CD4-positive, alpha-beta T cell treated with Interleukin-15 for 4 hours (primary cell): ENCODE measurements at places on chromosomes 4 and X.

GRCh38 chr4:163482190-163482589, 8.6 kb upstream of the TKTL2 start:
- DNase-seq = no peak

DNA sequence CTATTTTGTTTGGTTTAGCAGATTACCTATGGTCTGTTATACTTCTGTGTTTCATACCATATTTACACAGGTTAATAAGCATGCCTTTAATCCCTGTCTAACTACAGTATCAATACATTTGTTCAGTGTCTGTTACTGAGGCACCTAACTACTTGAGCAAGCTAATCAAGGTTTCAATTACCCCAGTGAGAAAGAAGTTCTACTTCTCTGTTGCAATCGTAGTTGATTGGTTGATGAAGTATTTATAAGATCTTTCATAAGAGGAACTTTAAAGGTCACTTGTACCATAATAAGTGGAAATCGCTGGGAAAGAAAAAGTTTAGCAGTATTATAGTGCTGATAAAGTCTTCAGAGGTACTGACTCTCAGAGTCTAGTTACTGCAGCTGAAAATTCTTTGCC, 490.6 kb downstream of the RPA4 start:
- no peak for DNase-seq

DNA sequence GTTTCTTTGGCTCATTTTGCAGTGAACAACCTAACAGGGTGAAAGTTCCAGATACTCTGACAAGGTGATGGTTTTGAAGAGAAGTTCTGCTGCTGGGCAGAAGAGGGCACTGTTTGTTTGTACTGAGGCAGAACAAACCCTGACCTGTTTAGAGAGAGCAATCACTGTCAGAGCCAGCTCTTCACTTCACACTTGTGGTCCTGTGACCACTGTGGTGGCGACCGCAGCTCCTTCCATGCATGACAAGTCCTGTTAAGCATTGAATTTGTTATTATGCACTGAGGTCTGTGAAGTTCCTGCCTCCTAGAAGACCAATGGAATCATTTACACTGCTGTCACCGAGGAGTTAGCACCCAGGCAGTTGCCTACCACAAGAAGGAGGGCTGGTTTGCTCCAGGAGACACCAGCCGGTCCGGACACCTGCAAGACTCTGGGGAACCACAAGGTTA, 86.6 kb downstream of the ZNF330 start:
- peak; percentile 52 for DNase-seq

DNA sequence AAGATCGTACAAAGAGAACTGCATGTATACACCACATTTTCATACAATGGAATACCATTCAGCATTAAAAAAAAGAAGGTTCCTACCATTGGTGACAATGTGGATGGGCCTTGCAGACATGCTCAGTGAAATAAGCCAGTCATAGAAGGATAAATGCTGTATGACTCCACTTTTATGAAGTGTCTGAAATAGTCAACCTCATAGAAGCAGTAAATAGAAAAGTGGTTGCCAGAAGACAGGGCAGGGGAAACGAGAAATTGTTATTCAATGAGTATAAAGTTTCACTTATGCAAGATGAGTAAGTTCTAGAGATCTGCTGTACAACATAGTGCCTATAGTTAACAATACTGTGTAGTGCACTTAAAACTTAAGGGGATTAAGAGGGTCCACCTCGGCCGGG, 257.5 kb upstream of the FTHL17 start:
- DNase-seq = no peak

DNA sequence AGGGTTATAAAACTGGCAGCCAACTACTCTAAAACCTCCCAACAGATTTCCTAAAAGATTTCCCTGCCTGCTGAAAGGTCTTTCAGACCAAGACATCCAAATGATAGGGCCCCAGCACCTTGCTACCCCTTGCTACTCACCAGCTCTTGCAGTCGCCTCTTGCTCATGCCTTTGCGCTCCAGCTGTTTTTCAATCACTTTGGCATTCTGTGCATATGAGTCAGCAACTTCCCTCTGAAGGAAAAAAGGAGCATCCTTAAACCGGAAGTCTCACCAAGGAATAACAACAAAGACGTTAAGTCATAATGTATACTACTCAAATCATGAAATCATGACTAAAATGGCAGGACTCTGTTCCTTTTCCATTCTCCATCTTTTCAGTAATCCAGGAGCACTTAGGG, 24.0 kb downstream of the STEEP1 start:
- DNase-seq = no peak

DNA sequence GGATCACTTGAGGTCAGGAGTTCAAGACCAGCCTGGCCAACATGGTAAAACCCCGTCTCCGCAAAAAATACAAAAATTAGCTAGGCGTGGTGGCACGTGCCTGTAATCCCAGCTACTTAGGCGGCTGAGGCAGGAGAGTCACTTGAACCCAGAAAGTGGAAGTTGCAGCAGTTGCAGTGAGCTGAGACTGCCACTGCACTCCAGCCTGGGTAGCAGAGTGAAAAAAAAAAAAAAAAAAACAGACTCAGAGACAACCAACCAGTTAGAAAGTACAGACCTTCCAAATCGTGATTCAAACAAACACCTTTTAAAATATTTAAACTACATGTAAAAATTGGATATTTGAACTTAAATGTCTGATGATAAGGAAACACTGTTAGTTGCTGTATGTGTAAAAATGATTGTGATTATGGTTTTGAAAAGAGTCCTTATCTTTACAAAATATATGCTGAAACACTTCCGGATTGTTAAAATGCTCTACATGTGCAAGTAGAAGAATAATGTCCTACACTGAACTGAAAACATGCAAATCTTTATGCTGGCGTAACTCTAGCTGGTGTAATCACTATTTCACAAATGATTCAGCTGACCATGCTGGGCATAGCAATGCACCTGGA, 37.8 kb downstream of the SH3KBP1 start:
- DNase-seq = no peak

DNA sequence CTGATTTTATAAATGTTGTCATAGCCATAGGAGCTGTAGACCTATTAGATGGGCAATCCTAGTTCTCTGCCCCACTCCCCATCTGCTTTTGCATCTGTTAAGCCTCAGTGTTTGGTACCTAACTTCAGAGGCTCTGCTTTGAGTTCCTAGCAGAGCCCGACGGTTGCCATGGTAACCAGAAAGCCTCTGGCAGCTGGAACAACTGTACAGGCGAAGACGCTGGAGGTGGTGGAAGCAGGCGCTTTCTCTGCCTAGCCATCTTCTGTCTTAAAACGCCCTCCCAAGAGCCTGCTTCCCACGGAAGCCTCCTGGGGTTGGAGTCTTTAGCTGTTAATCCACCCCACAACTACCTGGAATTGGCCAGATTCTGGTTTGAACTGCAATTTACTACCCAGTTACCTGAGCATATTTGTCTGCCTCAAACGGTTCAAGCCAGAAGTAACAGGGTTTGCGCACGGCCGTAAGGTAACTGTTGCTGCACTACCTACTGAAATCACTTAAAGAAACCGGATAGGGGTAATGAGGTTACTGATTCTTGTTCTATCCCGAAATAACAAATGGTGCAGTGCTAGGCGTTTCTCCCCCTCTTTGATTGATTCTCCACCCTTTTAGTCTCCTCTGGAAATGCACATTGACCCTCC, 1.0 kb upstream of the GABRG1 start:
- DNase-seq = no peak

DNA sequence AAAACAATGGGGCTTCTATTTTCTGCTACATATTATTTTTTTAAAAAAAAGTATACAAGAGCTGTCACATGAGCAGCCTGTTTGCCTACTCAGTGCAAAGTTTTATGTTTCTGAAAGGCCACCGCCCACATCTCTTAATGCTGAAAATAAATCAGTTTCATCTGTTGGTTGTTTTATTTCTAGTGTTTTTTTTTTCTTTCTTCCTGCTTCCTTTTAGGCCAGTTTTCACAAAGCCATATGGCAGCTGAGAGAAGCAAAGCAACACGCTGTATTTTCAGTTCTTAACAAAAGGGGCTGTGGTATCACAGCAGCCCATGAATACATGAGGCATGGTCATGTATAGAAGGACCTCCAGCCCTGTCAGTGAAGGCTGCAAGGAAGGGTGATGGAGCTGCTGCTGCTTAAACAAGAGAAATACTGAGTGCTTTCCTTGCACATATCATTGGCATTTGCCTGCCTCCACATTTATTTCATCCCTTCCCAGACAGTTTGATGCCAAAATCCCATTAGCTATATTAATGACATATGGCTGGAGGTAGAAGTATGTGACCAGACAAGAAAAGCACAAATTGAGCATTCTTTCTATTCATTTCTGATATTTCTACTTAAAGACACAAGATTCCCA, 172.5 kb downstream of the PCDH18 start:
- DNase-seq = no peak

DNA sequence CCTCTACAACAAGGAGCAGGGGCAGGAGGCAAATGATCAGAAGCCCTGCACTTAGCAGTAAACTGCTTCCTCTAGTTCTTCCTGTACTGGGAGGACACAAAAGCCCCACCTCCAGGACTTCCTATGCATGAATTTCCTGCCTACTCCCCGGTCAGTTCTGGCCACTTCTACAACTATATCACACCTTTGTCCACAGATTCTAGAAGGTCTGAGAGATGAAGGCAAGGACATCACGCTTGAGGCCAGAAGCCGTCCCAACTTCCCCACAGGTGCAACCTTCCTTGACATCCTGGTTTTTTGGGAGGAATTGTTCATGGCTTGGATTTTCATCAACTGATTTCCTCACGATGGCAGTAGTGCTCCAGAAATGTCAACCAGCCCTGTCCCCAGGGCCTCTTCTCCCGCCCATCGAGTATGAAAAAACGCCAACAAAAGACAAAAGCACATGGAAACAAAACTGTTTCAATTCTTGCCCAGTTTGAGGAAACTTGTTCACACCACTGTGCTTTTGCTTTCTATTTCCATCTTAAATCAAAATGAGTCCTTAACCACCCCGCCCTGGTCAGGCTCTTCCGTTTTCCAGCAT, 206.5 kb upstream of the STK26 start:
- DNase-seq = peak; percentile 84

- DNase-seq = no peak
Observed at GRCh38 chrX:133005042-133005441, 46.6 kb upstream of the HS6ST2 start.

DNA sequence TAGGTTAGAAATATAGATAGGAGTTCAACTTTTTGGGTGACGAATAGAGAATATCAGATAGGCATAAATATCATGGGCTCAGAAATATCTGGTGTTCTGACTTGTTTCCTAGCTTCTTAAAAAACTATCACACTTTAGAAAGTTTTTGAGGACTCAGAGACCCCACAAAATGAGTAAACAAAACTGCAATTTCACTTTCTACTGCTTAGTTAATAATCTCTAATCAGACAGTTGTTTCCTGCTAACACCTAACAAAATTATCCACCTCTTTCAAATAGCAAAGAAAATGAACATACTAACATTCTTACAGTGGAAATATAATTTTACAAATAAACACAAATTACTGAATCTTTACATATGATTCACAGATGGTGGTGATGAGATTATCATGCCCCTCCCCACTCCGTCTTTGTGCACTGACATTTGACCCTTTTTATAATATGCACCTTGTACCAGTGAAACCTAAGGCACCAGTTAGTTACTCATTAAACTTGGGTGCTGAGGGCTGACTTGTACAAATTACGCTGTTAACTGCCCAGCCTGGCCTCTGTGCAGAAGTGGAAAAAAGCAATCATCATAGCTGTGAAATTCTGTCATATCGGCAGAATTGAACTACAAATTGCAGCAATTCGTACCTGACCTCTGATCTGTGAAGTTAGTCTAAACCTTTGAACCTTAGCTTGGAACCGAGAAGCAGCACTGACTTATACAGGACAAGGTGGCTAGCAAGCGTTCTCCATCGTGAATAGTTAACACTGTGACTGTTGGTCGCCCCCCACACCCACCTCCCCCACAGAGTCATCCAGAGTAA, 138.7 kb downstream of the CHRNA9 start:
- DNase-seq = no peak

- no peak for DNase-seq
Observed at GRCh38 chr4:19026281-19026680, 1004.7 kb upstream of the LCORL start.

DNA sequence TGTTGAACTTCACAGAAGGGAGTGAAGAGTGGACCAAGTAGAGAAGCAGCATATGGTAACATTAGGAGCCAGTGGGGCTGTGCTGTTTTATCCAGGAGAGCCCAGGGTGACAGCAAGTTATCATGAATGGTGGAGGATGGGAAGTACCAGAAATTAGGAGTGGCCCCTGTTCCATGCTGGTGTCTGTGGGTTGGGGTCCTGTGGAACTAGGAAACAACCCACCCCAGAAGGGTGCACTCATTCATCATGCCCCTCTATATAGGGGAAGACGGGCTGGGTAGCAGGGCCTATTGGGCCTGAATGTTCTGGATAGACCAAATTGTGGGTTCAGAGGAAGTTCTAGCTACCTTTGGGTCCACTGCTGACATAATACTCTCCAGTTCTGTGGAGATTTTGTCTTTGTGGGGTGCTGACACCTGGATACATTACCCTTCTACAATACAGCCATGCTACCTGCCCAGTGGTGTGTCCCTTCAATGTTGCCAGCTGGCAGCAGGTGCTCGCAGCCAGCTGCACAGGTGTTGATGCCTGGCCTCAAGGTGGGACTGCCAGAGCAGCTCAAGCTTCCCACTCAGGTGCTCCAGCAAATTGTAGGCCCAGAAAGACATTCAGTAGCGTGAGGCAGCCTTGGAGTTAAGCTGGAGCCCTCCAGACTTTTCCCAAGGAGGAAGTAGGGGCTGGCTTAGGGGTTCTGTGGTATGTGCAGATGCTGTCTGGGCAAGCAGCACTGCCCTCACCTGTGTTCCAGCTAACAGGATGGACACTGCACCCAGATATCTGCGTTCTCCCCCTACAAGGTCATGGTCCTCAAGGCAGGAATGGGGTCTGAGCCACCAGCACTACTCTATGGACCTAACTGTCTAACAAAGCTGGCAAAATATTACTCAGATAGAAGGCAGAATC, 106.5 kb downstream of the NHSL2 start:
- no peak for DNase-seq

GRCh38 chr4:11344916-11345315, 83.8 kb downstream of the HS3ST1 start:
- DNase-seq = no peak

DNA sequence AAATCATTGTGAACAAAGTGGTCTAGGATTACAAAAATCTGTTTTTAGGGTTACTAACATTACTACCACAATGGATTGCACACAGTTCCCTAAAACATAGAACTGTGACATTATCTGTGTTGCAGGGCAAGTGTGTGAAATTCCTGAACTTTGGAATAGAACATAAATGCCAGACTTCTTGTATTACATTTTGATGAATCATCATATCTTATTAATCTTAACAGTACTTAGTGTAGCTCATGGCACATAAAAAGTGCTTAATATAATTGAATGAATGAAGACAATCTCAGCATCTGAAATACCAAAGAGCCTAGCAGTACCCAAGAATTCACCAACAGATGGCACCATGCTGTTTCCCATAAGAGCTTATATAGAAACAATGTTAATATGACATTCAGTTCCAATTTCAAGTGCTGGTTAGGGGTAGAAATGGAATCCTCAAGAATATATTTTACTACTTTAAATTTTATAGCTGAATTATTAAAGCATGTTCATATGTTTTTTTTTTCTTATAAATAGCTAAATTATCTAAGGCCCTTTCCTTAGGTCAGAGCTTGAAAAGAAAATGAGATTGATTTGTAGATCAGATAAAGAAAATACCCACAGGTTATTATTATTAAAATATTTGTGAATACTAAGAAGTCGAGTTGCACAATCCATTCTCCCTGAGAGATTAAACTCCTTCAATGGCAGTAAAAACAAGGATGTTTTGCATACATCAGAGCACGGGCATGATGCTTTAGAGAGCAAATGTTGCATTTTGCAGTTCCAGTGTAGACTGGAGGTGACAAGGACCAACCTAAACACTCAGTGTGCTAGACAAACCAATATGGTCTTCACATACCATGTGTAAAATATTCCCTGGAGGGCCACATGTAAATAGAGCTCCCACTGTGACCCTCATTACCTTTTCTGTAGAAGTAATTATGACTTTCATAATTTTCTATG, 25.7 kb upstream of the SHISA3 start:
- DNase-seq = no peak
